ENCODE measurements at places on chromosomes 5 and 9.

GRCh38 chr5:77923666-77924065 is 147.5 kb upstream of the TBCA start:
- DNase-seq = no peak

DNA sequence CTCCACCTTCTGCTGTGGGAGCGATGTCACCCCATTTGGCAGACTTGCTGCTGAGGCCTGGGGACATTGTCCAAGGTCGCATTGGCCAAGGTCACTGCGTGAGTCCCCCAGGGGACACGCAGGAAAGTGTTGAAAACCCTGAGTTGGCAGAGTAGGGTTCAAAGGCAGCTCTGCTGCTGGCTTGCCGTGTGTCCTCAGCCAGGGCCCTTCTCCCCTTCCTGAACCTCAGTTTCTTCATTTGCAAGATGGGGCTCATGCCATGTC is 14.0 kb downstream of the ASS1 start:
- DNase-seq = no peak

DNA sequence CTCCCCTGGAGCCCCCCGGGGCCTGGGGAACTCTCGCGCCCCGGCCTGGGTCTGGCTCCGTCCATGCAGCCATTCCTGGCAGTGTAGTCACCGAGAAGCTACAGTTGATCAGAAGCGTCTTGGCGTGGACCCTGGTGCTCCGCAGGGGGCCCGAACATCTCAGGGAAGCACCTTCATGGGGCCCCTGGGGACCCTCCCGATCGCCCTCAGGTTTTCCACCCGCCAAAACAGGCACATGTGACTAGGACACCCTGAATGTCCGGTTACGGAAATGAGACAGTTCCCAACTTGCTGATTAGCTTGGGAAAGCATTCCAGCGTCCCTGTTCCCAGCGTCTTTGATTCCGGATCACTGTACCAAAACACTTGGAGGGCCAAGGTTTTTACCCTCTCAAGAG is 472 bp downstream of the FBXO4 start:
- DNase-seq = peak; percentile 34

GRCh38 chr9:38286766-38287165 is 105.7 kb upstream of the ALDH1B1 start:
- DNase-seq = no peak

DNA sequence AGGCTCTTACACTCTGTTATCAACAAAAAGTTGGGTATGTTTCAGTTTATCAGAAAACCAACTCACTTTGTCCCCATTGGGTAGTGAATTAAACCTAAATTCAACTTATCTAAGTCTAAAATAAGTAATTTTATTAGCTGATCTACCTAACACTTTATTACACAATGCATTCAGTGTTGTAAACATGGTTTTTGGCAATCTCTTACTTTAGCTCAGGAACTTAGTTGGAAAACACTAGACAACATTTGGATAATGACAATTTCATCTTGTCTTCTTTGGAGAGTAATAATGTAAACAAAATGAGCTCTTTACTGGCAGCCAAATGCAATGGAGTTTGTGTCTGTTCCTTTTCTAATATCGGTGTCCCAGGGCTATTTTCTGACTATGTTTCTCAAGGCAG is 33.0 kb downstream of the FGF10 start:
- DNase-seq = no peak

- DNase-seq = no peak
These were observed 2.4 kb downstream of the SURF6 start for GRCh38 chr9:133333566-133333965.

- DNase-seq = no peak
These were observed 181.8 kb downstream of the GLIS3 start for GRCh38 chr9:4117835-4118610.

DNA sequence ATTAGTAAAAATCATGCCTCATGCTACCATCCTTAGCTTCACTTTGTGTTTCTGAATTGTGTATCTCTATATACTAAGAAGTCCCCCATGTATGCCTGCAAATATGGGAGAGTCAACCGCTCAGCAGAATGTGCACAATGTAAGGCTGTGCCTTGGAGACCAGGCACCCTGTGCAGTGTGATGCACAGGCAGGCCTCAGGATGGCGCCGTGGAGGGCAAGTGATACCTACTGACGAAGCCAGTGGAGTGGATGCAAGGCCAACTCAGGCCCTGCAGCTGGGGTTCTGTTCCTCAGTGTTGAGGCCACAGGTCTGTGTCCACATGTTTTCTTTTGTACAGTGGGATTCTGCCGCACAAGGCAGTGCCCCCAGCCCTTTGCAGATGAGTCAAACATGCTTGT is 28.4 kb downstream of the SYK start:
- DNase-seq = no peak

GRCh38 chr5:86765778-86766502 is 148.2 kb downstream of the COX7C start:
- DNase-seq = no peak

GRCh38 chr9:112475318-112475717 is 11.3 kb upstream of the KIAA1958 start:
- DNase-seq = no peak

GRCh38 chr5:138082033-138082432 is 1.8 kb upstream of the WNT8A start:
- no peak for DNase-seq

GRCh38 chr5:72194846-72195245 is 87.6 kb downstream of the MAP1B start:
- DNase-seq = no peak

GRCh38 chr5:125575891-125576505 is 829.6 kb upstream of the ZNF608 start:
- DNase-seq = peak; percentile 25

DNA sequence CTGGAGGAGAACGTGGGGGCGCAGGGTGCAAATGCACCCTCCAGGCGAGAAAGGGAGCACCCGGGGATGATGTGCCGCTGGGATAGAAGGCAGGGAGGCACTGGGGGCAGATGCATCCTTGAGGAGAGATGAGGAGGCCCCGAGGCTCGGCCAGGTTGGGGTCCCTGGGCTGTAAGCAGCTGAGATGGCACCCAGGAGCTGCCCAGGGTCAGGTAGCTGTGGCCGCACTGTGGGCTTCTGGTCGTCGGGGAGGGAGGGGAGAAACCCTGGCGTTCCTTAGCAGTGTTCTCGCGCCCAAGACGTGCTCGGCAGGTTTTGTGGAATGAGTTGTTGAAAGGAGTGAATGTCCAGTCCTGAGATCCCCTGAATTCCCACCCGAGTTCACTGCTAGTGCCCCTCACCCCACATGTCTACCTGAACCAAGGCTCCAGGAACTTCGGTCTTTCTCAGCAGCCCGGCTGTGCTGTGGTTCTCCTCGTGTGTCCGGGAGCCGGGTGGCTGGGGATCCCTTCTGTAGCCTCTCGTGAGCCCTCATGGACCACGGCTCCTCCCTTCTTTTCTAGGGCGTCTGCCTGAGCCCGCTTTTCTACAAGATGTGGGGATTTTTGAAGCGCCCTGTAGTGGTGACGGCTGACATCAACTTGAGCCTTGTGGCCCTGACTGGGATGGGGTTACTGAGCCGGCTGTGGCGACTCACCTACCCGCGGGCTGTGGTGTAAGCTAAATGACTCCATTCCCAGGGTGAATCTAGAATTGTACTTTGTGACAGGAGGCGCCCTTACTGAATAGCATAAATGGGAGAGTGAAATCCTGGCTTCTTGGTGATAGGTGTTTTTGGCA is 1.1 kb downstream of the POMT1 start:
- DNase-seq = peak; percentile 16

GRCh38 chr5:41870627-41871048 is 413 bp upstream of the OXCT1 start:
- DNase-seq = no peak

DNA sequence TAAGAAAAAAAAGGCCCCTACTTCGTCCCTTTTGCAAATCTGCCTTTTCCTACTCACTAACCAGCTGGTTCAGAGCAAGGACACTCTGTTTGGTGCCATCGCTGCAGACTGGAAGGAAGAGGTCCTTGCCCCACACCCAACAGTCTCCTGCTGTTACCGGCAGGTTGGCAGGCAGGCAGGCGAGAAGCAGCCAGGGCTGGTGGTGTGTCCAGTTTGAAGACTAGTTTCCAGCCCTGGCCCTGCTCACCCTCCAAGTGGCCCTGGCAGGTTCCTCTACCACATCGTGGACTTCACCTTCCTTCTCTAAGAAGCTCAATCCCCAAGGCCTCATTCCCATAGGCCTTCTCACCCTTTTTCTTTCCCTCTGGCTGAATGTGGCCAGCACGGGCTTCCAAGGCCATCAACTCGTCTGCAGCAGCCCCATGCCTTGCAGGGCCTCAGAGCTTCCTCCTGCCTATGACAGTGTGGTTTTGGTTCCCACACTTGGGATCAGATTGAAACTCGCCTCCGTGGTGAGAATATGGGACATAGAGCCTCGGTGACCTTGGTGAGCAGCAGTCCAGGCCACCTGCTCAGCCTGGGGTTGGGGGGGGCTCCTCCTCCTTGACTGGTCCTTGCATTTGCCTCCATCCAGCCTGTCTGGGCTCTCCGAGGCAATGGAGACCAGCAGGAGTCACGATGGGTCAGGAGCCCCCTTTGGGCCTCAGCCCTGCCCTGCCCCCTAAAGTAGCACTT is 22.9 kb downstream of the TGFBI start:
- no peak for DNase-seq

All from fibroblast of upper back skin (primary cell).